Activated naive CD4-positive, alpha-beta T cell treated with anti-CD3 and anti-CD28 coated beads for 36 hours (primary cell): ENCODE measurements at places on chromosomes 5 and 9.

DNA sequence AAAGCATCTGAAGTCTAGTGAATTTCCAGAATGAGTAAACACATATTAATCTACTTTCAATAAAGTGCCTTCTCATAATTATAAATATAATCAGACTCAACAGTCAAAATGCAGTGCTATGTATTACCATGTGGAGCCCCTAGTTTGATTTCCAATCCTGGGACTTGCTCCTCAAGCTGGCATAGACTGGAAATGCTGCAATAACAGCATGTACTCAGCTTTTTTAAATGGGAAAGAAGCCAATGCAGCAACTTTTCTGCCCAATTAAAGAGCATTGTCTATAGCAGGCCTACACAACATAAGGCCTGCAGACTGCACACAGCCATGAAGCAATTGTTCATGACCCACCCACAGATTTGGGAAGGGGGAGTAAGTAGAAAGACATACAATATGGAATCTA lies 103.2 kb downstream of the NR2F1-AS1 start:
- no peak for DNase-seq

DNA sequence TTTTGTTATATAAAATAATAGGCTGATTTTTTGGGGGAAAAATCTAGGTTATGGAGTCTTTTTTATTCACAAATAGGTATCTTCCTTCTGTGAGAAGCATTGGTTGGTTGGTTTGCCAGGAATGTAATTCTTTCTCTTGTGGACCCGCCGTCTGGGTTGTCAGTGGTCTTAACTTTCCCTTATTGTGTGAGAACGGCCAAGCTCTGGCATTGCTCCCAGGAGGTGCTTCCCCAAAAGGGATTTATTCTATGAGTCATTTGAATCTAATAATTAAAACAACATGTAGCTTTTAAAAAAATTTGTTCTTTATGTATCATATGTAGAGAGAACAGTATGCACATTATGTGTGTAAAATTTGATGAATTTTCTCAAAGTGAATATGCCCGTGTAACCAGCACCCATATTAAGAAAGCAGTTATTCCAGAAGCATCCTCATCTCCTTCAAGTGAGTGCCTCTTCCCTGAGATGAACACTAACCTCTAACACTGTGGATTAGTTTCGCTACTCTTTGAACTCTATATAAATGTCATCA lies 114.4 kb downstream of the MAST4 start:
- no peak for DNase-seq

- no peak for DNase-seq
These were observed 67.4 kb upstream of the DMRTA1 start for GRCh38 chr9:22379272-22379671.

- no peak for DNase-seq
These were observed 1412.1 kb downstream of the EFNA5 start for GRCh38 chr5:106258591-106259125.

- peak; percentile 9 for DNase-seq
These were observed 33.2 kb downstream of the HMCN2 start for GRCh38 chr9:130298662-130299279.

- peak; percentile 23 for DNase-seq
These were observed 9.1 kb upstream of the IRF1 start for GRCh38 chr5:132499440-132500243.

DNA sequence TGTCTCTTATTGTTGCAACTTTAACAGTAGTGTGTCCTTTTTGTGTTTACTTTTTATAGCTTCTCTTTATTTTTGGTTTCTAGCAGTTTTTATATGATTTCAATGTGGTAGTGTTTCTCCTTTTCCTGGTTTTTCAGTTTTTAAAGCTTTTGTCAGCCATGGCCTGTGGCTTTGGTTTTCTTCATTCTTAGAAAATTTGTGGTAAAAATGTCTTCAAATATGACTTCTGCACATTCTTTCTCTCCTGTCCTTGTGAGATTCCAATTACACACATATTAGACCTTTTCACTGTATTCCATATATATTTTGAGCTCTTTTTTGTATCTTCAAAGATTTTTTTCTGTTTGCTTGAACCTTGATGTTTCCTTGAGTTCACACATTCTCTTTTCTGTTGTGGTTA lies 180.5 kb downstream of the CNTLN start:
- no peak for DNase-seq

GRCh38 chr5:179122411-179123108 lies 62.4 kb downstream of the ZNF354C start:
- no peak for DNase-seq

GRCh38 chr5:178323961-178324360 lies 91.4 kb upstream of the PHYKPL start:
- DNase-seq: no peak

- no peak for DNase-seq
These were observed 457.7 kb downstream of the BNC2 start for GRCh38 chr9:16412740-16413139.

- DNase-seq: no peak
These were observed 221.4 kb downstream of the SEMA5A start for GRCh38 chr5:9324348-9325077.

DNA sequence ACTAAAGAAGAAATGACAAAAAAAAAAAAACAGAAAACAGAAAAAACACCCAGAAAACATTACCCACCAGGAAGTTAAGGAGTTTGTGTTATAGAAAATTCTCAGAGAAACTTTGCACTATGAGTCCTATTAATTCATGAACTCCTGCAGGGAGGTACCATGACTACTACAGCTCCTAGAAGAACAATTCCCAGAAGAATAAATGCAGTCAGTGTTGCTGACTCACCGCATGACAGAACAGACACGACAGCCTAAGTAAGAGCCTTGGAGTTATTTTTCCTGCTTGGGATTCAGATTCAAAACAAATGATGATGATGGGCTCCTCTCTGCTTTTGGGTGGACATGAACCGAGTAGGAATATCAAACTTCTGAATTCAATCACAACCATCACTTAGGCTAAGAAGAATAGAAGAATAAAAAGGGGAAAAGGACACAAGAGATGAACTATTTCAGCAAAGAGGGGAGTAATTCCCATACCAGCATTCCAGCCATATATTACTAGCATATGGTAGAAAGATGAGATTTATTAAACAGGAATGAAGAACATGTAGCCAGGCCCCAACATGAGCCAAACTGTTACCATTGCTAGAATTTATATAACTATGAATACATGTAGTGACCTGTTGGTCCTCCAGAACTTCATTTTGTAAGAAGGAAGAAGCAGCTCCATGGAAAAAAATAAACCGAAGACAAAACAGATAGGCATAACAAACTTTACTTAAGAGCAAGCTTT lies 209.6 kb upstream of the PDE4D start:
- no peak for DNase-seq

GRCh38 chr9:84822589-84823233 lies 153.2 kb downstream of the NTRK2 start:
- DNase-seq: no peak

DNA sequence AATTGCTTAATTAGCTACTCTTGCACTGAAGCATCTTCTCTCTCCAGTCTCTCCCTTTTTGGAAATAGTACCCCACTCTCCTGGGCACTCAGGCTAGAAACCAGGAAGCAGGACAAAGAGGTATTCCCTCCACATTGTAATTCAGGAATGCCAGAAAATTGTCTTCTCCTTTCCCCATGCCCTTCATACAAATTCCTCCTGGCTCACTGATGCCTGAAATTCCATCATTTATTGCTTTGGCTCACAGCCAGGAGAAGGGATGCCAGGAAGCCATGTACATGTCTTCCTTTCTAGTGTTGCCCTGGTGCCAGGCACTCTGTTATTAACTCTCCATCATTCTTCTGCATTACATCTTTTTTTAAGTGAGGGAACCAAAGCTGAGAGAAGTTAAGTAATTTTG lies 716.5 kb upstream of the C9orf72 start:
- no peak for DNase-seq

DNA sequence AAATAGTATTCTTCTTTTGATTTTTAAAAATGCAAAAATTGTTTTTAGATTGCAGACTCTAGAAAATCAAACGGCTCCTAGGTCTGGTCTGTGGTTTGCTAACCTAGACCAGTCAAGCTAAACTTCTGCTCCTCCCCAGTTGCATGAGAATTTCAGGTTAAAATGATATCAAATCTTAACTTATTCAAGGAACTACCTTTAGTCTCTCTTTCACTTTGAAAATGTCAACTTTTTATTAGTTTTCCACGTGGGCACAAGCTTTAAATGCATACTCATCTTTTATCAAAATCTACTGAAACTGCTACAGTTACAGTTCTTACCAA lies 8.8 kb downstream of the CAMK4 start:
- DNase-seq: no peak

DNA sequence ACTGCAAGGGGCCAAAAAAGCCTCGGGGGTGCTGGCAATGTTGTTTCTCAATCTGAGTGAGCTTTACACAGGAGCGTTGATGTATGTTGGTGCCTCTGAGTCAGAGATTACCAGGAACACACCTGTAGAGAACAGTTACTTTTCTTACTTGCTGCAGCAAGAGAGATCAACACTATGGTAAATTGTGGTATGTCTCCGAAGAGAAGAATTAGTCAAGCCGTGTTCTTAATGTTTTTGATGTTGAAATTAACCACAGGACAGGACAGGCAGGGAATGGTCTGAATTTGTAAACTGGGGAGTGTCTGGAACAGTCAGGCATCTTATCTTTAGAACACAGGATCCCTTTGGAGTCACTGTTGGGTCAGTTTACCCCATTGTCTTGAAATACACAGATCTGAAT lies 285.7 kb downstream of the DNAH5 start:
- no peak for DNase-seq

- DNase-seq: peak; percentile 32
These were observed 120.4 kb downstream of the RAPGEF6 start for GRCh38 chr5:131514316-131515283.

DNA sequence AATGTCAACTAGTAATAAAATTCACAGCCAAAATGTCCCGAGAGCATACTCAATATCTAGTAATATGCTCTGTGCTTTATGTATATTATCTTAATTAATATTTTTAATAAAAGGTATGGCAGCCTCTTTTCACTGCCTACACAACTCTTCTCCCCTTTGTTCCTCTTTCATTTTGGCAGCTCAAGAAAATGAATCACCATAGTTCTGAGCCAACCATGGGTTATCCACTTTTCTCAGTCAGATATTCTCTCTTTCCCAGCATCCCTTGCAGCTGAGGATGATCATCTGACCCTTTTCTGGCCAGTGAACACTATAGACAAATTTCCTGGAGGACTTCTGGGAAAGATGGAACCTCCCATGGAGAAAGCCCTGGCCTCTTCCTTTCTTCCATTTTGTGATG lies 8.2 kb upstream of the DOCK8 start:
- DNase-seq: no peak

GRCh38 chr9:108180541-108180940 lies 675.2 kb downstream of the ACTL7B start:
- no peak for DNase-seq

DNA sequence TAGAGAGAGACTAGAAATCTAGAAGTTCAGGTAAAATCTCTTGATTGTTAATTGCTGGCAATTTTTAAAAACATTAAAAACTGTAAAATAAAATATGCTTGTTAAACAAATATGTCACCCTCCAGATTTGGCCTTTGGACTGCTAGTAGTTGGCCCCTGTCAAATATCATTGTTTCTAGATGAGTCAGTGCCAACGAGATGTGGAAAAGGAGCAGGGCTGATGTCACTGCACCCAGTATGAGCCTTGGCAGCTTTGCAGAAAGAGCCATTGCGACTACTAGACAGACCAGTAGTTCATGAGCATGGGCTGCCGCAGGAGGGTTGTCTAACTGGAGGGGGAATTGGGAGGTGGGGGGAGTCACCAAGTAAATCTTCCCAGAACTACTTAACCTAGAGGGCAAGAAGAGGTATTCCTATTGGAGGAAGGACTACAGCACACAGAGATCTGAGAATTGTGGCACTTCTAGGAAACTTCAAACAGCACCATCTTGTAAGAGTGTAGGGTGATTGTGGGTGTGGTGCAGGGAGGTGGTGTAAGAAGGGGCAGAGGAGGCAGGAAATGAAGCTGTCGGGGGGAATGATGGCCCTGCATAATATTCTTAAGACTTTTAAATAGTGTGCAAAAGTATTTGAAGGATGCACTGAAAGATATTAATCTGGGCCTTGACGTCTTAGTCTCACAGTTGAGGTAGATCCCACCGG lies 7.1 kb upstream of the DOCK2 start:
- DNase-seq: no peak

DNA sequence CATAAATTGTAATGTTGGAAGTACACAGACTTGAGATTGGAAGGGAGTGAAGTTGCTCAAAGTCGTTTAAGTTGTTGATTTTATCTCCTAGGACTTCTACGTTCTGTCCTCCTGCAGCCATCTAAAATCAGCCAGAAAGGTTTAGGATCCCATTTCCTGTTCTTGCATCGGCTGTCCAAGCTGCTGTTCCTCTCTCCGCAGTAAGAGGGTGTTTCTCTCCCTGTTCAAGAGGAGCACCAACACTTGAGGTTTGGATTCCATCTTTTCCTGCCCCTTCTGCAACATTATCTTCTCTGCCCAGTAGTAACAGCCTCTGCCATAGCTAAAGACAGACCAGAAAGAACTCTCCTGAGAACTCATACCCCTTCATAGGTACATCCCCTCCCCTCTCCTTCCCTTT lies 373.4 kb downstream of the GADD45G start:
- no peak for DNase-seq

DNA sequence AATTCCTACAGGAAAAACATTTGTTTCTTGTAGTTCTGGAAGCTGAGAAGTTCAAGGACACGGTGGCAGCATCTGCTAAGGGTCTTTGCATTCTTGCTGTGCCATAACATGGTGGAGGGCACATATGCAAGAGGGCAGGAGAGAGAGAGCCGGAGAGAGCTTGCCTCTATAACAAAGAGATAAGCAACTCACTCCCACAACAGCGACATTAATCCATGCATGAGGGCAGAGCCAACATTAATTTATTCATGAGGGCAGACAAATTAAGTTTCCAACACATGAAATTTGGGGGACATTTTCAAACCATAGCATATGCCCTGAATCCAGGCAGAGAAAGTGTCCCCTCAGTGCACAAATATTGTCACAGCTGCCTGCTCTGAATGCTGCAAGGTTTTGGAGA lies 4.4 kb upstream of the GTF3C5 start:
- DNase-seq: no peak

DNA sequence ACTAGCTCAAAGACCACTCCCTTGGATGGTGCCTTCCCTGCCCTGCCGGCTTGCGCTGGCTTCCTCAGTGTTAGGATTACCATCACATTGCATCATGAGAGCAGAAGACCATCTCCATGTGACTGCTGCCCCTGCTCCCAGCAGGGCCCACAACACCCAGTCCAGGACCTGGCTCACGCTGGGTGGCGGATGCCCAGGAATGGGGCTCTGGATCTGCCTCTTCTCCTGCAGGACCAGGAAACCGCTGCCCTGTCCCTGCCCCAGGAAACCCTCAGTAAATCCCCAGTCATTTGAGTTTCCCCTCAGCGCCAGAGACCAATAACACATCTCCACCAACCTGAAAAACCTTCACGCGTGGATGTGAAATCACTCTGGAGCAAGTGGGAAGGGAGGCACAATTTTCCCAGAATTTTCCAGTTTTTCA lies 3.3 kb upstream of the RNF44 start:
- DNase-seq: no peak
